Stimulated activated naive CD4-positive, alpha-beta T cell treated with Interleukin-2 at 50 U/mL for 16 hours (primary cell): ENCODE measurements at places on chromosomes 5 and 9.

GRCh38 chr5:141973871-141974595 is 5.1 kb downstream of the RNF14 start:
- no peak for DNase-seq

DNA sequence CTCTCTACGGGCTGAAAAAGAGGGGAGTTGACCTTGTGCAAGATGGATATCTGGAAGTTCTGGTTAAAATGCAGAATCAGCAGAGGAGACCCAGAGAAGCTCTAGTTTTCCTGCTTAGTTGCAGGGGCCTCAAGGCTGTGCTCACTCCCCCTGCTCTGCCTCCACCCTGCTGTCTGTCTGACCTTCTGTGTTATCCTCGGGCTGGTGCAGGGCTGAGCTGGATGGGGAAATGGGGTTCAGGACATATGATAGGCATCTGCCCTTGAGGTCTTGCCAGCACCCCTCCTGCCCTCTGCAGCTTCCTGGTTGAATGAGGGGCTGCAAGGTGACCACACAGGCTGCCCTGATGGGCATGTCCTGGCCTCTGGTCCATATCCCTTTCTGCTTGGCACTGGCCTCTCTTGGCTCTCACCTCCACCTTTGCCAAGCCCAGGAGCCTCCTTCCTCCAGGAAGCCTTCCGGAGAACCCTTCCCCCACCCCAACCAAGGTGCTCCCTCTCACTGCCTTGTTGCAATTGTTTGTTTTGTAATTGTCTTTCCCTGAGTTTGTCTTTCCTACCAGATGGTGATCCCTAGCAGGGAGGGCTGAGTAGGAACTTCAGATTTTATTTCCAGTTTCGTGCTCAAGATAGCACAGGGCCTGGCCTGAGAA is 1.3 kb downstream of the TMEM268 start:
- DNase-seq: no peak

GRCh38 chr5:104353371-104353770 is 790.8 kb upstream of the NUDT12 start:
- DNase-seq: no peak

GRCh38 chr9:19922476-19923118 is 133.8 kb upstream of the SLC24A2 start:
- no peak for DNase-seq

DNA sequence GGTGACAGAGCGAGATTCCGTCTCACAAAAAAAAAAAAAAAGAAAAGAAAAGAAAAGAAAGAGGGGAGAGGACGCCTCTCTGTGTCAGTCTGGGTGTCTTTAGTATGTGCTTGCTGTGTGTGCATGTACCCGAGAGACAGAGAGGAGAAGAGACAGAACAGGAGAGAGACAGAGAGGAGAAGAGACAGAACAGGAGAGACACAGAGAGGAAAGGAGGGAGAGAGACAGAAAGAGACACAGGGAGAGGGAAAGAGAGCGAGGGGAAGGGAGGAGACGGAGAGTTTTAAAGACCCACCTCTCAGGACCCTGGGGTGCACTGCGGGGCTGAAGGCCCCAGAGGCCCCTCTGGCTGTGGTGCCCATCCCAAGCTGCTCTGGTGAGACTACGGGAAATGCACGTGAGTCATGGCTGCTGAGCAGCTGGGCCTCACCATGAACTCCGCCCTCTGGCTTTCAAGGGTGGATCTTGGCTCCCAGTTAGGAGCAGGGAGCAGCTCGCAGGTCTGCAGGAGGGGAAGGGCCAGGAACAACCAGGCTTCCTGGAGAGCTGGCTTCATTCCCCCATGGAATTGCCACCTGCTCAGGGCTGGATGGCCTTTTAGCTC is 7.9 kb downstream of the SLC6A3 start:
- no peak for DNase-seq

GRCh38 chr9:108618906-108619550 is 236.8 kb downstream of the ACTL7B start:
- DNase-seq: no peak
